GM03348 (cell line): ENCODE measurements at places on chromosomes 5 and 9.

DNA sequence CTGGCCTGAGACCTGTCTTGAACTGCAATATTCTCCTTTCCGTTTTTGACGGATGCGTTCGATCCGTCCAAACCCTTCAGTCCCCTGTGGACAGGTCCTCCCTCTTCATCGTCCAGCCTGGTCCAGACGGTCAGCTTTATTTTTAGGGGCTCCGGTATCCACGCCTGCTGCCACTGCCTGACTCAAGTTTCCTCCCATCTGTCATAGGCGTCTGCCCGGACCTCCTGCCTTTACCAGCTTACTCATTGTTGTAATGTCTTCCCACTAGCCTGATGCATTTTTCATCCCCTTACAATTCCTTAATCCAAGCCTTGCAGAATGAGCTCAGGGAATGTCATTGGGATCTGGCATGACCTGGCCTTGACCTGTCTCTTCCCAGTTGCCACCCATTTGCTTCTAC, 145.8 kb downstream of the TENT4A start:
- DNase-seq: no peak

DNA sequence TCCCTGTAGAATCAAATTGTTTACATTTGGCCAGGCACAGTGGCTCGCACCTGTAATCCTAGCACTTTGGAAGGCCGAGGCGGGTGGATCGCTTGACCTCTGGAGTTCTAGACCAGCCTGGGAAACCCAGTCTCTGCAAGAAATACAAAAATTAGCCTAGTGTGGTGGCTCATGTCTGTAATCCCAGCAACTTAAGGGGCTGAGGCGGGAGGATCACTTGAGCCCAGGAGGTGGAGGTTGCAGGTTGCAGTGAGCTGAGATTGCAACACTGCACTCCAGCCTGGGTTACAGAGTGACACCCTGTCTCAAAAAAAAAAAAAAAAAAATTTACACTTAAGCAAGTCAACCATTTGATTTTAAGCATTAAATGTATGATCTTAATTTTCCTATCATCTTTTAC, 17.5 kb upstream of the IQGAP2 start:
- DNase-seq: no peak

- DNase-seq: no peak
These were observed 126.9 kb upstream of the ATP10B start for GRCh38 chr5:160978944-160979343.

GRCh38 chr5:177466861-177467260, 6.6 kb downstream of the DBN1 start:
- no peak for DNase-seq

DNA sequence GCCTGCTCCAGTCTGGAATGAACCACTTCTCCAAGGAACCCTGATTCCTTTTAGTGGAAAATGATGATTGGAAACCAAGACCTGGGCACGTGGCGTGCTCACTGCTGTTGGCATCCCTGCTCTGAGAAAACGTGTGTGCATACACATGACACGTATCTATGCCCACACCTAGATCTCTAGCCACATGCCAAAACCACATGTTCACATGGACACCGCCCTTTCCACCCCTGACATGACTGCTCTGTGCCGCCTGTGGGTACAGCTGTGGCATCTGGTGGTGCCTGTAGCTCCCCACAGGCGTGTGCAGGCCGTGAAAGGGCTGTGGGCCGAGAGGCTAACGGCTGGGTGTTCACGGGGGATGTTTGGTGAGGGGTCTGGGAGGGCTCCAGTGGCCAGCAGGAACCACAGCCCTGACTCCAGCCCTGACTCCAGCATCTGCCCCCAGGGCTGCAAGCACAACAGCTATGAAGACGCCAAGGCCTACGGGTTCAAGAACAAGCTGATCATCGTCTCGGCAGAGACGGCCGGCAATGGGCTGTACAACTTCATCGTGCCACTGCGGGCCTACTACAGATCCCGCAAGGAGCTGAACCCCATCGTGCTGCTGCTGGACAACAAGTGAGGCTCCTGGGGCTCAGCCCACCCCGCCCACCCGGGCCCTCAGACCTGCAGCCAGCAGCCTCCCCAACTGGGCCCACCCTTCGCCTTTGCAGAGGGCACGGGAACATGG, 75.1 kb downstream of the KCNT1 start:
- no peak for DNase-seq

DNA sequence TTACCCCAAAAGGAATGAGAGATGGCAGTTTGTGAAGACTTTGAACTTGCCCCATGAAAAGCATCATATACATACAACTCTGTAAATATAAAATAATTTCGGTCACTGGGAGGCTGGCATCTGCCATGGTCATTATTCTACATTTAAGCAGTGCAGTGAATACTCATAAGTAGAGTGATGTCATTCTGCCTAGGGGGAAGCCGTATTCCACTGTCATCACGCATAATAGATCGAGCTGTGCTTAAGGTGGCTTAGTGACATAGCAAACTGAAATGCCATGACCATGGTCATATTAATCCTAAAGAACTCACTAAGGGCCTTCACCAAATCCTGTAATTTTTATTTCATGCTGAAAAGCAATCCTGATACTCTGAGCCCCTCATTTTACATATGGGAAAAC, 42.4 kb upstream of the NR4A3 start:
- no peak for DNase-seq

DNA sequence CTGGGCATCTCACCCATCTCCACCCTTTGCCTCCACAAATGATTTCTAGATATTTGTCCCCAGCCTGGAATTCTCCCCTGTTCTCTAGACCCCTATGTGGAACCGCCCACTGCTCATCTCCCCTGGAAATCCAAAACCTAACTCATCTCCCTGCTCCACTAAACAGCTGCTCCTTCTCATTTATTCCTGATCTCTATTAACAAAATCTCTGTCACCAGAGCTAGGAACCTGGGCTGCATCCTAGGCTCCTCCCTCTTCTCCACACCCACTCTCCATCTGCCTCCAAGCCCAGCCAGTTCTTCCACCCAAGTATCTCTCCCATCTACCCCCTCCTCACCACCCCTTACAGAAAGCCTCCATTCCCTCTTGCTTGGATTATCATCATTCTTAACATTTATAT, 24.0 kb upstream of the SYNPO start:
- no peak for DNase-seq

GRCh38 chr5:119512277-119512676, 60.0 kb downstream of the HSD17B4 start:
- no peak for DNase-seq

DNA sequence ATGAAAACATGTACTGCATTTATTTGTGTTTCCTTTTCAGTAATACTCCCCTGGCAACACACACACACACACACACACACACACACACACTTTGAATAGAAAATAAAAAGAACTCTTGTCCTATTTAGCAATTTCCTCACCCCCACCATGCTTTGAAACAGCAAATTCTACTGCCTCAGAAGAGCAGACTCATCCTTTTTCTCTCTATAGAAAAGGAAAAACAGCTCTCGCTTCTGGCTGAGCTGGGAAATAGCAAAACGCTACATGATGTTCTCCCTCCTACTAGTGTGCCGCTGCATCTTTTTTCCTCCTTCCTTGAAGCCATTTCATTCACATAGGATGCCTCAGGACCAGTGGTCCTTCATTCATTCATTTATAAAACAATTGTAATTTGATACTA, 453.6 kb downstream of the CSNK1G3 start:
- DNase-seq: no peak

DNA sequence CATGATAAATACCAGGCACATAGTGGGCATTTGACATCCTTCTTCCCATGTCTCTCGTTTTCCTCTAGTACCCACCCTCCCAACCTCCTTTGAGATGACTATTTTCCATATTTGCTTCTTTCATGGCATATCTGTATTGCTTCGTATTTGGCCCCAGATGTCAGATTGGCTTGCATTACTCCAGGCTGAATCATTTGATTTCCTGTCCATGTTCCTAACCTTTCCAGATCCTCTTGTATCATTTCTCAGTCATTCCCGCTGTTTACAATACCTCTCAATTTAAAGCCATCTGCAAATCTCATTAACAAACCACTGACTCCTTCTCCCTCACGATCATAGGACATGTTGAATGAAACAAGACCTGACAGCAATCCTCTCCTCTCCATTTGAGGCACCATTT, 19.9 kb downstream of the MTX3 start:
- peak; percentile 61 for DNase-seq

DNA sequence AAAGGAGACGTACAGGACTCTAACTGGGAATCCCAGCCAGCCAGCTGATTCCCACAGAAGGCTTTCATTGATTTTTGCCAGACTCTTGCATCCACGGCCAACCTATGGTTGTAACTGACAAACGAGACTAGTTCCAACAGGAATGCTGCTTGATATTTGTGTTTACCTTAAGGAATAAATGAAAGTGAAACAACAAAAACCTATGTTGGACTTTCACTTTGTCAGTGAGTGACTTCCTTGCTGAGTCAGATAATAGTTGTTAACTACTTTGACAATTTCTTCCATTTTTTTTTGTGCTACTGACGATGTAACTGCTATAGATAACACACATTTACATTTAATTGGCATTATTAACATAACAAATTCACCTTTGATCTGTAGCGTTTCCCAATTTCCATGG, 63.4 kb upstream of the LRRTM2 start:
- DNase-seq: no peak

DNA sequence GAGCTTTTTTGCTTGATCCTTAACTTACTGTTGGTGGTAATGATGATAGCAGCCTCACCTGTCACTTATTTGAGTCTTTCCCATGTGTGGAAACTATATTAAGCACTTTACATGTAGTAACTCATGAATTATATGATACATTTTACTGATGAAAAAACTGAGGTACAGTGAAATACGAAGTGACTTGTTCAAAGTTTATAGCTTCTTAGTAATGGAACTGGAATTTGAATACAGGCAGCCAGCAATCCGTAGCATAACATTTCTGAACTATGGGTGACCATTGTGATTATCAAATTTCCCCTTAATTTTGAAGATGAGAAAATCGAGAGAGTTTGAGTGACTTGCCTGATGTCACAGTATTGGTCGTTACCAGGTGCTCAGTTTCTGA, 17.3 kb downstream of the SCAMP1 start:
- no peak for DNase-seq

DNA sequence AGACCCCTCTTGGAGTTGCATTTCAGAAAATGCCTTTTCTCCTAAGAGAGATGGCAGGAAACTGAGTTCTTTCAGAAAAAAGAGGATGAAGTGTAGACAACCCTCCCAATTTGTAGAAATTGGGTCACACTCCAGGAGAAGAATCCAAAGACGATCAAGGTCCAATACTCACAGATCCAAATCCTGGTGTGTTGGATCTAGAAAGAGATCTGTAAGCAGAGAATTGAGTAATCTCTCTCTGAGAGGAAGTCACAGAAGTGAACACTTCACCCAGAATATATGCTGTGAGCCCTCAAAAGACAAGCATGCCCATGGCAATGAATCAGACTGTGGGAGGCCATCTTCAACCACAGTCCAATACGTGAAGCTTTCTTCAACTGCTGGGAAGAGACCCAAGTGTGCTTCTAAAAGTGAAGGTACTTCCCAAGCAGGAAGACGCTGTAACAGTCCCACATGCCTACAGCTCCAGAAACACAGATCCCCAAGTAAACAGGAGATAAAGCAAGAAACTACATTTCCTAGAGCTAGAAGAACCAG, 182.7 kb downstream of the SMC2 start:
- peak; percentile 9 for DNase-seq

DNA sequence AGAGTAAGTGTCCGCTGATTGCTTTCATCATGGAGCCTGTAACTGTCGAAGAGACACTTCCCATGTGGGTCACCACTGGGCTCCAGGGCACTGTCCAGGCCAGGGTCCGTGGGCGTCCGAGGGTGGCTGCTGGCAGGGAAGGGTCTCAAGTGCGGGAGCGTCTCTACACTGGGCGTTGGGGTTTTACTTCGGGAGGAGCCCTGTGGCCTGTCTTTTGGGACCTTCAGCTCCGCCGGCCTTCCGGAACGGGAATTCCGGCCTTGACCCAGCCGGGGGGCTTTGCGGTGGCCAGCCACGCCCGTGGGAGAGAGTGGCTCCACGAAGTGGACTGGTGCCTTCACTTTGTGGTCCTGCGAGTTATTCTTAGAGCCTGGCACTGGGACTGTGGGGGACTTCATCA, 86.2 kb downstream of the CAMSAP1 start:
- DNase-seq: no peak

- DNase-seq: no peak
These were observed 190.5 kb downstream of the PIK3R1 start for GRCh38 chr5:68405784-68406743.

DNA sequence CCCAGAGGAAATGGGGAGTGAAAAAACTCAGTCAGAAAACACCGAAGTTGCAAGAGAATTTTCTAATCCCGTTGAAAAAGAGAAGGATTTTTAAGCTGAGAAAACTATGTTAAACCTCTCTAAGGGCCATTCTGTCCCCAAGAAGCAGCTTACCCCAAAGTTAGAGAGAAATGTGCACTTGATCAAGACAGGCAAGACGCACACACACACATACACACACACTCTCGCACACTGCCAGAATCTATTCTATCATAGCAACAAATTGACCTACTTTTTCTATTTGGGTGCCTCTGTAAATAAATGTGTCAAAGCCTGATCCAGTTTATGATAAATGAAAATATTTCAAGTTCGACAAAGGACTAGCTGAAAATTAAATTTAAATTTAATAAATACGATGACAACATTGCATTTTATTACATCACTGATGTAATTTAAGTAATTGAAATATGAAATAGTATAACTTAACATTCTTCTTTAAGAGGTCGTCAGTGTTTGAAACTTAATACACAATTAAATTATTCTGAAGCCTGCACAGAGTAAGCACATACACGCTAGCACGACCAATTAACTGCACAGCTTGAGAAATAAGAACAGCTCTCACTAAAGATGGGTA, 5.9 kb downstream of the NFIL3 start:
- no peak for DNase-seq

DNA sequence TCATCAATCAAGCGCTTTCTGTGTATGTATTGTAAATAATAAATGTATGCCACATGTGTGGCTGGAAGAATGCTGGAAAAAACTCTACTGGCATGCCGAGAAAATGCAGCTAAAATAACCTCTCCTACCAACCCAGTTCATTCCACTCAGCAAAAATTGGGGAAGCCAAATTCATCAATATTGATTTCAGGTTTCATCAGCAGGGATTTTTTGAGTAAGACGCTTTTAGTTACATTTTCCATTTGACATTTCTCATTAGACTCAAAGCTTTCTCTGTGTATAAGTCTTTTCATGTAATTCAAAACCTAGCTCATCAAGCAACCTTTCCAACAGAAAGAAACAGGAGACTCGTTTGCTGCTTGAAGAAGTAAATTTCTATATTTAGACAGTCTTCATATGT, 338.1 kb downstream of the DMRT2 start:
- DNase-seq: no peak

GRCh38 chr9:72614067-72614466, 92.7 kb downstream of the TMC1 start:
- no peak for DNase-seq
